Activated CD8-positive, alpha-beta T cell treated with anti-CD3 and anti-CD28 coated beads for 36 hours (primary cell): ENCODE measurements at places on chromosomes 7 and 10.
A peak's percentile ranks its signal among the peaks of the same experiment; 100 is the strongest.

DNA sequence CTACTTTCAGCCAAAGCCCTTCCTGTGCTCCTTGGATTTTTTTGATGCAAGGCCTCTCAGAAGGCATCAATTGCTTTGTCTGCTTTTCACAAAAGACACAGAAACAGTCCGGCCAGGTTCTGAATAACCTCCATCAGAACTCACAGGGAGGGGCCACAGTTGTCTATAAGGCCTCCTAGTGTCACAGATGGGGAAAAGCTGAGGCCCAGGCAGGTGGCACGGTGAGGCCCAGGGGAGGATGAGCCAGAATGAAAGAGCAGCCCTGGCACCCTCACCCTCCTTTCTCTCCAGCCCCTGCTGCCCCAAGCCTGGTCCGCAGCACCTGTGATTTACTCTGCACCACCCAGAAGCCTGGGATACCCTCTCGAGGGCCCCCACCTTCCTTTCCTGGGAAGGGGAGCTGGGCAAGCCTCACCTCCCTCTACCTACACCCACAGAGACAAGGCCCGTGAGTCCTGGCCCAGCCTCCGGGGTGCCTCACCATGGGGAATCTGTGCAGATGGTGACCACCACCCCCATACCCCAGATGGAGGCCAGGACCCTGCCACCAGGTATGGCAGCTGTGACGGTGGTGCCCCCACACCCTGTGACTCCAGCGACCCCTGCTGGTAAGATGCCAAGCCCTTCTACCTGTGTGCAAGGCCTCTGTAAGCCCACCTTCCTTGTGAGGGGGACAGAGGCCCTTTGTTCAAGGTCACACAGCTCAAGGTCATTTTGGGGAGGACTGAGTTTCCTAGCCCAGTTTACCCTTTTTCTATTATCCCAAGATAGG lies 26.2 kb upstream of the ZNF467 start:
- peak; percentile 76 for DNase-seq

GRCh38 chr10:50275650-50276235 lies 24.4 kb upstream of the ASAH2 start:
- DNase-seq = peak; percentile 61

DNA sequence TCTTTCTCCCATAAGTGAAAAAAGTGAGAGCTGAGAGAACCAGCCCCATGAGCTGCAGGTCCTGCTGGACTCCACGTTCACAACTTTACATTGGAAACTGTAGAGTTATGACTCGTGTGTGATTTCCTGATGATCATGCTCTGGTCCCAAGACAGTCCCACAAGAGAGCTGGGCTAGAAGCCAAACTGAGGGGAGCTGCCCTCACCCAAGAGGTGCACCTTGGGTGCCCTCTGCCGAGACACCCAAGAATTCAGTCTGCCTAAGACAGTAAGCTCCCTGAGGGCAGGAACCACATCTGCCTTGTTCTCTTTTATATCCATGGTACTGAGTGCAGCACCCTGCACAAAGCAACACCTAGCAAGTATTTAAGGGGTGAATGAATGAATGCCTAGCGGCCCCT lies 112.8 kb upstream of the SFMBT2 start:
- DNase-seq = no peak

GRCh38 chr7:107201795-107202450 lies 33.1 kb downstream of the HBP1 start:
- peak; percentile 55 for DNase-seq

DNA sequence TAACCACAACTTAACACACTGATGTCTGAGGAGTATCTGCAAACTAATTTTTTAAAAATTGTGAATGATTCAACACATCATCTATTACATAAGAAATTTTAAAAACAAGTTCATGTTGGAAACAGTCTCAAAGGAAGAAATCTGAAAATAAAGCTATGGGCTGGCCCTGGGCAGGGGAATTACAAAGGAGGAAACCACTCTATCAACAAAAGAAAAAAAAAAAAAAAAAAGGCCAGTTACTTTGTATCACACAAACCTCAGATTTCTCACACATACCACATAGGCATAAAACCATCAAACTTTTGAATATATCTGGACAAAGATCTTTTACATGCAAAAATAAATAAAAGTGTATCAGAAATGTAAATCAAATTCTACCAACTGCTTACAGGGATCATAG lies 20.8 kb downstream of the TIAL1 start:
- no peak for DNase-seq

GRCh38 chr10:115992236-115992986 lies 280.6 kb downstream of the GFRA1 start:
- no peak for DNase-seq

- DNase-seq = no peak
Measured at GRCh38 chr7:2156756-2157472, 75.8 kb downstream of the MAD1L1 start.

DNA sequence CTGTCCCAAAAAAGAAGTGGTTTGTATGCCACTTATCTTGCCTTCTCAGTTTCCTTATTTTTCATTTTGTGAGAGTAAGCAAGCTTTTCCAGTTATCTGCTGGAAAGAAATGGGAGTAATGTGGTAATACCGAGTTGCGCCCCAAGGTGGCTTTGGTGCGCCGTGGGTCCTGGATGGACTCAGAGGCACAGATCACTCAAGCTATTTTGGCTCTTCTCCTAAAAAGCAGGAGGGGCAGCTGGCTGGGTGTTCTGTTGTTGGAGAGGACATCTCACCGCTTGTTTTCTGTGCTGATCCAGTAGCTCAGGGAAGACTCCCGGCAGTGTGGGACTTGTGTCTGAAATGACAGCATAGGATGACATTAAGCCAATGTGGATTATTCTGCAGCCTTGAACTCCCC lies 16.4 kb downstream of the PRKRIP1 start:
- DNase-seq = peak; percentile 58

- no peak for DNase-seq
Measured at GRCh38 chr10:16439295-16439694, 2.5 kb downstream of the PTER start.

- no peak for DNase-seq
Measured at GRCh38 chr7:44210107-44210506, 9.3 kb downstream of the YKT6 start.

DNA sequence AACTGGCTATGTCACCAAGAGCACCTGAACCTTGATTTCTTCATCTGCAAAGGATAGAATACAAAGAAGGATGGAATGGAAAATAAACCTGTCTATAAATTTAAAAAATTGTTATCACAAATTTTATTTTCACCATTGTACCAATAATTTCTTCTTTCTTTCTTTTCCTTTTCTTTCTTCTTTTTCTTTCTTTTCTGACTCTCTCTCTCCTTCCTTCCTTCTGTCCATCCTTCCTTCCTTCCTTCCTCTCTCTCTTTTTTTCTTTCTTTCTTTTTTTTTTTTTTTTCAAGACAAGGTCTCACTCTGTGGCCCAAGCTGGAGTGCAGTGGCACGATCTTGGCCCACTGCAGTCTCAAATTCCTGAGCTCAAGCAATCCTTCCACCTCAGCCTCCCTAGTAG lies 36.6 kb upstream of the SORBS1 start:
- DNase-seq = no peak

DNA sequence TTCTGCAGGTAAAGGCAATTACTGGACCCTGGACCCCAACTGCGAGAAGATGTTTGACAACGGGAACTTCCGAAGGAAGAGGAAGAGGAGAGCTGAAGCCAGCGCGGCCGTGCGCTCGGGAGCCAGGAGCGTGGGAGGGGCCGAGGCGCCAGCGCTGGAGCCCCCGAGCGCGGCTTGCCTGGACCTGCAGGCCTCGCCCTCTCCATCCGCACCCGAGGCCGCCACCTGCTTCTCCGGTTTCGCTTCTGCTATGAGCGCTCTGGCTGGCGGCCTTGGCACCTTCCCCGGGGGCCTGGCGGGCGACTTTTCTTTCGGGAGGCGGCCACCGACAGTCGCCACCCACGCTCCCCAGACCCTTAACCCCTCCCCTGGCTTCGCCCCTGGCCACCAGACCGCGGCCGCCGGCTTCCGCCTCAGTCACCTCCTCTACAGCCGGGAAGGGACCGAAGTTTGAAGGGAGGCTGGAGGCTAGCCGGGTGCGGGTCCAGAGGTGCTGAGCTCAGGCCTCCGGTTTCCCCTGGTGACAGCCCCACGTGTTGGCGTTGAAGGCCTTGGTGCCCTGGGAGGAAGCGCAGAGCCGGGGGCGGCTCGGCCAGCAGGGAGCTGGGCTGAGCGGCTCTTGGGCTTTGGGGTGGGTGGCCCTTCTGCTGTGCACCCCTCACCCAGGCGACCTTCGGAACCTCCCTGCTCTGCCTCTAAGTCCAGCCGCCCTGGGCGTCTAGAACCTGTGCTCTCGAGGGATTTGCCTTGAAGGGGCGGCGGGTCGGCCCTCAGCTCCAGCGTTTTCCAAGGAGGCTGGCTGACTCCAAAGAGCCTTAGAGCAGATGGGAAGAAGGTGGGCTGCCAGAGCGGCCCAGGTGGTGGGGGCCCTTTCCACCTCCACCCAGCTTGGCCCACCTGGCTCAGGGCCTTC lies 1.8 kb downstream of the FOXI2 start:
- DNase-seq = no peak

DNA sequence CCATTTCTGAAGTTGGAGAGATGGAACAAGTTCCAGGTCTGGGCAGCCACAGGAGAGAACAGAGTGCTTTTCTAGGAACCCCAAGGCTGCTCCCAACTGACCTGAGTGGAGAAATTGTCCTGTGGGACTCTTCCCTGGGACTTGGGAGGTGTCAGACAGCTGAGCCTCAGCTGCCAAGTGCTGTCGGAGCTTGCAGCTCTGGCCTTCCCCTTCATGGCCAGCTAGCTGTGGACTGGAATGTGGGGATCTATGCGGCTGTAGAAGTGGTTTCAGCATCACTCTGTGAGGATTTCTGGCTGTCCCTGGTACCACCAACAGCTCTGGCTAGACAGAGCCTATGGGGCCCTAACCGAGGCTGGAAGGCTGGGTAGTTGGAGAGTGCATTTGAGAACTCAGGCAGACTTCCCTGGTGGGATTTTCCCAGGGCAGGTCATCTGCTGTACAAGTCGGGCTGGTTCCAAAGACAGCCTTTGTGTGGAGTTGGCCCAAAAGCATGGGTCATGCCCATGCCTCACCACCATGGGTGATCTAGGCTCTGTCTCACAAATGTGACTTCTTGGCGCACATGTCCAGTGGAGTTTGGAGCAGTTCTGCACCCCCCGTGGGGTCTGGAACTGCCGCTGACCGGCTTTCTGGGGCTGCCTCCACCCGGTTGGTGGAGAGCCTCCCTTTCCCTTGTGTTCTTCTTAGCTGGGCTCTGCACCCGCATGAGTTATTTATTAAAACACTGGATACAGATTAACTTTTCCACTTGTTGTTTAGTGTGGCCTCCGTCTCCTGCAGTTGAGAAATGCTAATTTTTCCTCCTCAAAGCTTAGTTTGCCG lies 10.9 kb downstream of the SUFU start:
- no peak for DNase-seq

GRCh38 chr10:77192402-77192801 lies 445.2 kb downstream of the KCNMA1 start:
- no peak for DNase-seq

DNA sequence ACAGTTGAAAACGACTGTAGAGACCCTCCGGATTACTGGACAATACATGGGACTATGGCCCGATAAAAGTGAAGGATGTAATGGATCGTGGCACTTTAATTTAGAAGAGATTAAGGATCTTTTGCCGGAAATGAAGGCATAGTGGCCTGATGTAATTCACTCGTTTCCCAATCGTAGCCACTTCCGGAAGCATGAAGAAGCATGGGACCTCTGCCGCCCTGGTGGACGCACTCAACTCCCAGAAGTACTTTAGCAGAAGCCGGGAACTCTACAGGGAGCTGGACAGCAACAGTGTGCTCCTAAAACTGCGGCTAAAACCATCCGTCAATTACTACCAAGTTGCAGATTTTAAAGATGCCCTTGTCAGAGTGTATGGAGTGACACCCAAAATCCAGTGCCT lies 59.6 kb upstream of the NUPR2 start:
- DNase-seq = no peak

DNA sequence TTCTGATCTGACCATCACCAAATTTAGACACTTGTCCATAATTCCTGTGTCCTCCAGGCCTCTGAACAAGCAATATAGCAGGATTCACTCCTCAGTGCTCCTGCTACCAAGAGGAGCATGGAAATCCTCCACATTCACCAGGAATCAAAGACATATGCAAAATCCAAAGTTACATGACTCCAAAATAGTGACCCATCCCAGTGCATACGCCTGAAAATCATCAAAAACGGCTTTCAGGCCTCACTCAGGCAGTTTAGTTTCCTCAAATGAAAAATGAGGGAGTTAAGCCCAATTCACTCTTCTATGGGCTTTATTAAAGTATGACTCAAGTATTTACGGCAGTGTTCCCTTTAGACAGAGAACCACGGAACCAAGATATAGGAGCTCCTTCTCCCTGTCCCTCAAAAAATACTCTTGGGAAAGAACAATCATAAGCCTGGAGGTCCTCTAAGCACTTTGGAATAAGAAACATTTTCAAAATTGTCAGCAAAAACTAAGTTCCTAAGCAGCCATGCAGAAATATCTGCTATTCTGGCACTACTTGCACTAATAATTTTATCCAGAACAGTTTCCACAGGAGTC lies 240.7 kb downstream of the PARD3 start:
- DNase-seq = no peak

- no peak for DNase-seq
Measured at GRCh38 chr10:6915307-6915706, 335.2 kb upstream of the PRKCQ start.

- DNase-seq = no peak
Measured at GRCh38 chr10:92697663-92698511, 8.1 kb downstream of the HHEX start.

DNA sequence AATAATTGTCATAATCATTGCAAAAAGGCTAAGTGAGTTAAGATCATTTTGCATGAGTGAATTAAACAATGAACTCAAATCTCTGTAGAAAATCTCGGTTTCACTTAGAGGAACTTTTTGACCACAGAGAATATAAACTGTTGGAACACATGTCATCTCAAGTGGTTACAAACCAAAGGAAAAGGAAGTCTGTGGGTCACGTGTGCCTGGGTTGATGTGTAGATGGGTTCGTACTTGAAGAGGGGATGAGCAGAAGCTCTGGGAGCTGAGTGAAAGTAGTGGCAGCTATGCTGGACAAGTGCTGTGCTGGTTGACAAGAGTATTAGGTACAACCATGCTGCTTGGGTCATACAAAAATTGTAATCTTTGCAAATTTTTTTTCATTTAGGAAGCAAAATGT lies 35.0 kb downstream of the GLRX3 start:
- DNase-seq = peak; percentile 55

- DNase-seq = no peak
Measured at GRCh38 chr10:24904824-24905223, 47.6 kb downstream of the PRTFDC1 start.

GRCh38 chr10:117539361-117539773 lies 3.2 kb upstream of the EMX2 start:
- DNase-seq = no peak

- DNase-seq = peak; percentile 70
Measured at GRCh38 chr7:38398725-38399321, 125.4 kb upstream of the TARP start.

GRCh38 chr10:24708081-24708480 lies 15.6 kb downstream of the ARHGAP21 start:
- DNase-seq = no peak
